ENCODE measurements at places on chromosomes 5 and 9.

GRCh38 chr9:81513059-81513458, 176.3 kb downstream of the TLE1 start:
- no peak for DNase-seq

GRCh38 chr5:74477761-74478160, 162.8 kb downstream of the ENC1 start:
- DNase-seq: no peak

DNA sequence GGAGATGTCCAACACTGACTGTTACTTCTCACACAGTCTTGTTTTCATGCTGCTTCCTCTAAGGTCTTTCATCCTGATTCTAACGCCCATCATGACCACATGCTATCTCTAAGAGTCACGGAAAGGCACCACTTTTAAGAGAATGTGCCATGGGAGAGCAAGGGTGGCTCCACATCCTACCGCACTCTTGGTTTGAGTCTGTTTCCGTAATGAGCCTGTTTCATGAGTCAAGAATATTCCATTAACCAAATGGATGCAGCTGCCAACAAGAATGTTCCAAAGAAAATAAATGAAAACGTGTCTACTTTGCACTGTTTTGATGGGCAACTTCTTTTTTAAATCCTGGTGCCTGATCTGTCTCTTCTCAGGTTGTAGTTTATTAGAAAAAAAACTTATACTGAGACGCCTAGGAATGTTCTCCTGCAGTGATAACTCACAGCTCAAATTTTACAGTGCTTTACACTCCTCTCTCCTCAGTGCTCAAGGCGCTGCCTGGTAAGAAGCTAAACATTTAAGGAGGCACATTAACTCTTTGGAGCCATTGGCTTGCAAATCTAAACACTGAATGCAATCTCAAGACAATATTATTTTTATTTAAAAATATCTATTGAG, 124.3 kb downstream of the FGF1 start:
- no peak for DNase-seq

GRCh38 chr9:86122311-86122710, 23.0 kb upstream of the GOLM1 start:
- no peak for DNase-seq

- DNase-seq: no peak
Measured at GRCh38 chr5:134502259-134502658, 23.2 kb upstream of the JADE2 start.

DNA sequence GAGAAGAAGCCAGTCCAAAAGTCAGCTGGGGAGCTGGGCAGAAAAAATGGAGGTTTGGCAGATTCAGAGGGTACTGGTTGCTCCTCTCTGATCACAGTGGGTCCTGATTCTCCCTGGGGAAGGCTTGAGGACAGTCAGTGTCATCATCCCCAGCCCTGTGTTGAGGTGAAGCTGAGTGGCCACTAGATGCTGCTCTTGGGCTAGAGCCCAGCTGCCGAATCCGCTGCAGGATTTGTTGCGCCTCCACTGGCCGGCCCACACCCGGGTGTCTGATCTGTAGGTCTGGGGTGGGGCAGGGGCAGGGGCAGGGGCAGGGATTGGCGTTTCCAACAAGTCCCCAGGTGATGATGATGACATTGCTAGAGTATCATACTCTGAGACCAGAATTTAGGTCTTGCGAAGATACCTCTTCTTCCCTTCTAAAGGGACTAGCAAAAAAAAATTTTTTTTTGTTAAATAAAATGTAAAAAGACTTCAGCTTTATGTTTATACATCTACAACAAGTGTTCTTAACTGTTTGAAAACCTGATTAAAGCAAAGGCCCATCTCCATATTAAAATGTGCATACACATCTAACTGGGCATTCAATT, 106.8 kb downstream of the PDE6A start:
- DNase-seq: peak; percentile 4

- DNase-seq: no peak
Measured at GRCh38 chr5:135423846-135424168, 23.3 kb downstream of the DCANP1 start.

- no peak for DNase-seq
Measured at GRCh38 chr9:112551641-112552040, 65.0 kb downstream of the KIAA1958 start.

- no peak for DNase-seq
Measured at GRCh38 chr9:38047301-38048251, 21.5 kb downstream of the SHB start.

- DNase-seq: no peak
Measured at GRCh38 chr5:74056789-74057164, 430.8 kb downstream of the ARHGEF28 start.

- DNase-seq: no peak
Measured at GRCh38 chr9:22157276-22157675, 148.2 kb upstream of the CDKN2B start.

DNA sequence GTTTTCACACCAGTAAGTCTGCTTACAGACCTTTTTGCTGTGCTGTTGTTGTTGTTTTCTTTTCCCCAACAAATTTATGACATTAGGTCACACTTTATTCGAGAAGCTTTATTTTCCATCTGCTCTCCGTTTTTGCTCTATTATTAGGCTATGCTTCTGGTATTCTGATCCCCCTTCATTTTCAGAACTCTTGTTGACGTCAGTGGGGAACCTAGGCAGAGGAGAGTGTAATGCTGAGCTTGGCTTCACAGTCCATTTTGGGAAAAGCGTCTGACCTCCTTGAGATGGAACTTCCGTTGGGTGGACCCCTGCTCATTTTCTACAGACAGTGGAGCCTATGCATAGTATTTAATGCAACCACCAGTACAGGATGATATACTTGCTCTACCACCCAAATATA, 387.9 kb upstream of the MEF2C start:
- no peak for DNase-seq

GRCh38 chr5:76583163-76584047, 39.8 kb downstream of the F2RL2 start:
- no peak for DNase-seq

DNA sequence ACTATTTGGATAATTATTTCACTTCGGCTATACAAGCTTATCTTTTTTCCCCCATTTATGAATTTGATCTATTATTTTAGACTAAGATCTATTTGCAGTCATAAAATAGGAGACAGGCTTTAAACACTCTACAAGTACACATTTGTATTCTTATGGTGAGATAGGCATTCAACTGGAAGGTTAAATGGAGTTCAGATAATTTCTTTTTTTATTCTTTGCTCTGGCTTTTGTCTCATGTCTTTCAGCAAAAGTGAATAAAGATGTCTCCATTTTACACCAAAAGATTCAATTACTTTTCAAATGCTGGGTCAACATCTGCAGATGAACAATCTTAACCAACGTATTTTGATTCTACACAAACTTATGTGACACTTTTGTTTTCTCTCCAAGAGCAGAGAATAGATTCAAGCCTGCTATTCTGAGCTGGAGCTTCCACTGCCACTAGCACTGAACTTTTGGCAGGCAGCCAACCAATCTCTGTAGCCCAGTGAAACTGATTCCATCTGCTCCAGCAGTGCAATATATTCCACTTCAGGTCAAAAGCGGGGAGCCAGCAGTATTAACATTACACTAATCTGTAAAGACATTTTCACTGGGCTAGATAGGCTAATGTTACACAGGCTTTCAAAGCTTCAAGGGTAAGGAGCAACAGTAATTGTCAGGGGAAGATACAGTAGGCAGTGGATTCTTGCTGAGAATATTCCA, 452.0 kb upstream of the ZNF608 start:
- DNase-seq: peak; percentile 86

GRCh38 chr5:150358261-150359095, 981 bp downstream of the TCOF1 start:
- no peak for DNase-seq

- DNase-seq: no peak
Measured at GRCh38 chr9:82038897-82039296, 50.3 kb downstream of the SPATA31D1 start.

- no peak for DNase-seq
Measured at GRCh38 chr9:23543419-23543818, 282.6 kb downstream of the ELAVL2 start.

DNA sequence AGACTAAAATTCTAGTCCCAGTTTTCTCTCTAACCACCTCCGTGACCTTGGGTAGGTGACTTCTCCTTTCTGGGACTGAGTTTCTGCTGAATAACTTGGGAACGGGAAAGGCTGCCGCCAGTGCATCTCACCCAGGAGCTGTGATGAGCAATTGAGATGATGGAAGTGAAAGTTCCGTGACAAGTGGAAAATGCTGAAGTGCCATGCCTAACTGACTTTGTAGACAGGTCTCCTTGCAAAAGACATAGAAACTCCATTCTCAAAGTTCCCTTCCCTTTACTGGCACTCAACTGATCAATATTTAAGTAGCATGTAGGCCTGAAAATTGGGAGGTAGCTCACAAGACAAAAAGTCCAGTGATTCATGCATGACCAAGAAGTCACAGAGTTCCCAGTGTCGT, 6.3 kb upstream of the ADAM19 start:
- no peak for DNase-seq

GRCh38 chr5:151251001-151251551, 1.9 kb upstream of the GM2A start:
- no peak for DNase-seq

DNA sequence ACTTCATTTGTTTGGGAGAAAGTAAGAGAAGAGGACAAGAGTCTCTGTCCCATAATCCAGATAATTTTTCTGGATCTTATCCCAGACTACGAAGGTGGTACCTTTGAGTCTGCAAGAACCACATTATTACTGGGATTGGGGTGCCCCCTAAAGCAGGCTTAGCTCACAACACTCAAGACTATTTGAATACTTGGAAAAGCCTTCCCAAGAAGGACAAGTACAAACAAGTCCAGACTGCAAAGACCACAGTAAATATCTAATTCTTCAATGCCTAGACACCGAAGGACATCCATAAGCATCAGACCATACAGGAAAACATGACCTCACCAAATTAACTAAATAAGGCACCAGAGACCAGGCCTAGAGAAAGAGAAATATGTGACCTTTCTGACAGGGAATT, 40.2 kb upstream of the TMED7 start:
- DNase-seq: no peak

DNA sequence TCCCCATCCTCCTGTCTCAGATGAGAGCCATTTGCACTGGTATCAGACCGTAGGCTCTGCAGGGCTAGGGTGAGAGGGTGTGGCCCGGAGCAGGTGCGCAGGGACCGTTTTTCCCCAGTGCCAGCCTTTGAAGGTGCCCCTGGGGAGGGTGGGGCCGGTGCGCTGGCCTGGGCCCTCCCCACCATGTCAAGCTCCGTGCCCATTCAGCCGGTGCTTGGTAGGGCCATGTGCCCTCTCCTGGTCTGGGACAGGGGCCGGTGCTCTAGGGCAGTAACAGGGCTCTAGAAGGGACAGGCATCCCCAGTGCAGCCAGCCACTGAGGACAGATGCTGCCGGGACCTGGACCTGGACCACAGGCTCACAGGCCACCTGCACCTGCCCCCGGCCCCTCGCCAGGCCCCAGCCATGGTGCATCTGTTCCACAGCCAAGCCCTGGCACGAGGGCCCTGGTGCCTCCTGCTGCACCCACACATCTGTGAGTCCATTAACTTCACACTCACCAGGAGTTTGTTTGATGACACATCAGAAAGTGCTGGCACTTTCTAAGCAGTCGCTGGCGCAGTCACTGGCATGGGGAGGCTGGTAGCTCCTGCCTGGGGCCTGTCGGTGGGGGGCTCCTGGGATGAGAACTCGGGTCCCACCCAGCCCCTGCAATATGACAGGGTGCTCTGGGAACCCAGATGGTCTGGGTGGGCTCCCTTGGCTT, 5.0 kb upstream of the QRFP start:
- no peak for DNase-seq

DNA sequence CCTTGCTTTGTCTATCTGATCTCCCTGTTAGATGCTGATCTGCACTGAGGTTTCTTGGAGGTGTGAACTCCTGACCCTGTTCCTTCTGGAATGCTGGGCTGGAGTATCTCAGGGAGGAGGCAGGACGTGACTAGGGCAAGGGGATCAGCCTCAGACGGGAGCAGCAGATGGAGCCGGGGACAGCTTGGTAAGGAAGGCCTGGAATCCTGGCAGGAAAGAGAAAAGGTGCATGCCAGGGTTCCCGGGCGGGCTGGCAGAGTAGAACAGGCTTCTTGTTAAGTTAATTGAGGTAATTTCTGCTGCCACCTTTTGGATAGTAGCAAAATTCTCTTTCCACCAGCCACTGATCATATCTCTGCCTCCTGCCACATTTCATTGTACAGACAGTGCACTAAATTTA, 180.9 kb downstream of the ZNF462 start:
- DNase-seq: no peak

DNA sequence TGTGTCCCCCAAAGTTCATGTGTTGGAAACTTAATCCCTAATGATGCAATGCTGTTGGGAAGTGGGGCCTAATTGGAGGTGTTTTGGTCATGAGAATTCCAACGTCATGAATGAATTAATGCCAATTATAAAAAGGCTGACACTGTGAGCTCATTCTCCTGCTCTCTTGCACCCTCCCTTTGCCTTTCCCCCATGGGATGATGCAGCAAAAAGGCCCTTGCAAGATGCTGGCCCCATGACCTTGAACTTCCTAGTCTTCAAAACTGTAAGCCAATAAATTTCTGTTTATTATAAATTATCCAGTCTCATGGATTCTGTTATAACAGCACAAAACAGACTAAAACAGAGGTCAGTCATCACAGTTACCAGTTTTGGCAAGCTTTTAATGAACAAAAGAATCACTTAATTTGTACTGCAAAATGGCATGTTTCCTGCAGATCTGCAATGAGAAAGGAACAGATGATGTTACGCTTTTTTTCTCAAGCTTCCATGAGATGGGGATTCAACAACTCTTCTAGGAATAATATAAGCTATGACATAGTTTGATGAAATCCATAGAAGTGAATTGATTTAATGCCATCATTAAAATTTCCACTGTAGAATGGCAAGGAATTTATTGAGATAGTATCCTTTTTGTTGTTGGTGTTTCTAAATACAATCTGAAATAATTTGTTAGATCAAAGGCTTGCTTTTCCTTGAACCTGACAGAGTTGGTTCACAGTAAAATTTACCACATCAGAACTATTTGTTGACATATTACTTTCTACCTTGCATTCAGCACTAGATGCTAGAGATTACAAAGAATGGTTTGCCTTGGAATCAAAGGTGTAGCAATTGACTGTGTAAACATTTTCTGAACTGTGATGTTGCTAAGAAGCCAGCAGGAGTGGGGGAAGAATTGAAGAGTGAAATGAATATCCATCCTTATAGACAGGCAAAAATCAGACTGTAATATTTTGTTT, 29.3 kb upstream of the RFK start:
- no peak for DNase-seq

- DNase-seq: no peak
Measured at GRCh38 chr5:36885566-36886485, 9.3 kb downstream of the NIPBL start.

DNA sequence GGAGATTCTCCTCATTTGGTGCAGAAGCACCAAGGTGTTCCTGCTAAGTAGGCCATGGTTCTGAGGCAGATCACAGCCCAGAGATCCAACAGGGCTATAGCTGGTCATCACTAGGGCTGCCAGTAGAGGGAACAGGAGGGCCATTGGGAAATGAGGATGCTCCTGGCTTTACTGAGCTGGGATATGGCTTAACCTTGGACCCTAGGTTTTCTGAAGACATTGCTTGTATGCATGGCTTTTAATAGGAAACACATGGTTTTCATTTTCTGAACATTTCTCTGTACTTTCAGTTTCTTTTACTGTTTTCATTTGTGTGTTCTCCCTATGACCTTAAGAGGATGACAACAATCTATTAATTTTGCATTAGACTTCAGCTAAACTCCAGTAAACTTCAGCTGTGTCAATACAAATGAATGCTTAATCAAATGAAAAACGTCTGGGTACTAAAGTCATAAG, at the start of gene IFNW1:
Gene IFNW1 (minus strand): TSS at position 406 of the 456 bp plus-strand sequence. CDS start 262 bp downstream, at position 144.
- DNase-seq: no peak
